Activated naive CD8-positive, alpha-beta T cell treated with anti-CD3 and anti-CD28 coated beads, Interleukin-2, amount 50 U/mL, for 24 hours (primary cell): ENCODE measurements at places on chromosomes 4 and X.
A peak's percentile ranks its signal among the peaks of the same experiment; 100 is the strongest.

GRCh38 chr4:24112466-24112865 lies 222.6 kb upstream of the PPARGC1A start:
- no peak overlapping the region for H3K27ac ChIP-seq
- no peak overlapping the region for H3K4me3 ChIP-seq
- no peaks in the 10 kb centered on the region for H3K4me1 ChIP-seq
- no peaks in the 10 kb centered on the region for H3K36me3 ChIP-seq

DNA sequence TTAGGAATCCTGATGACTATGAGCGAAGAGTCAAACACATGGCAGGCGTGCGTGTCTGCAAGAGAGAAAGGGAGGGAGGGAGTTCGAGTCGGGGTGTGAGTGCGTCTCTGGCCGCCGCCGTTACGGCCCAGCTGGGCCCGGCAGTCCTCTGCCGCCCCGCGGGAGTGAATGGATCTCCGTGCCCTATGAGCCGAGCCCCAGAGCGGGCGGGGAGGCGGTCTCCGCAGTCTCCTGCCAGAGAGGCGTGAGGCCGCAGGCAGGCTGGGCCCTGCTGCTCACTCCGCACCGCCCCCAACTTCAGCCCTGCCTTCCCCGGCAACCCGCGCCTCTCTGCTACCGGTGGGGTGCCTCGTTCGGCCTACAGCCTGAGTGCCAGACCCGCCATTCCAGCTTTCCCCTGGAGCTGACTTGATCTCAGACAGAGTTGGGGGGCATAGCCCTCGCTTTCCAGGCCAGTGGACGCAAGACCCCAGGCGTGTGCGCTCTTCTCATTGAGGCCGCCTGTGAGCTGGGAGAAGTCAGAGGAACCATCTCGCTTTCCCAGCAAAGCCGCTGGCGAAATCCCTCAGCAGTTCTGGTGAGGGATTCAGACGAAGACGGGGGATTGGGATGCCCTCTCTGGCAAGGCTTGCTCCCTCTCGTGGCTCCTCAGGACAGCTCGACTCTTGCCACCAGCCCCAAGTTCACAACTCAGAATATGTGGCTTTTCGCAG lies 1.4 kb downstream of the SLC16A2 start:
- peak overlapping the region; percentile 76 for H3K4me3 ChIP-seq
- H3K4me1 ChIP-seq, result peaks cover 12% of the 10 kb centered on the region
- no peak overlapping the region for H3K27ac ChIP-seq
- peak; percentile 20 for DNase-seq

- no peaks in the 10 kb centered on the region for H3K27me3 ChIP-seq
- no peaks in the 10 kb centered on the region for H3K36me3 ChIP-seq
- no peak for DNase-seq
- H3K4me1 ChIP-seq, result no peaks in the 10 kb centered on the region
- H3K27ac ChIP-seq, result no peak overlapping the region
These were observed 704.6 kb downstream of the SMARCA1 start for GRCh38 chrX:128818690-128819089.

GRCh38 chr4:150032541-150032940 lies 45.7 kb upstream of the DCLK2 start:
- H3K27me3 ChIP-seq, result peaks cover 3% of the 10 kb centered on the region
- no peak for DNase-seq
- no peaks in the 10 kb centered on the region for H3K4me1 ChIP-seq
- no peaks in the 10 kb centered on the region for H3K36me3 ChIP-seq
- no peak overlapping the region for H3K27ac ChIP-seq

GRCh38 chrX:15310117-15310516 lies 5.3 kb downstream of the ASB11 start:
- H3K27ac ChIP-seq, result no peak overlapping the region
- DNase-seq, result no peak
- H3K4me3 ChIP-seq, result no peak overlapping the region

DNA sequence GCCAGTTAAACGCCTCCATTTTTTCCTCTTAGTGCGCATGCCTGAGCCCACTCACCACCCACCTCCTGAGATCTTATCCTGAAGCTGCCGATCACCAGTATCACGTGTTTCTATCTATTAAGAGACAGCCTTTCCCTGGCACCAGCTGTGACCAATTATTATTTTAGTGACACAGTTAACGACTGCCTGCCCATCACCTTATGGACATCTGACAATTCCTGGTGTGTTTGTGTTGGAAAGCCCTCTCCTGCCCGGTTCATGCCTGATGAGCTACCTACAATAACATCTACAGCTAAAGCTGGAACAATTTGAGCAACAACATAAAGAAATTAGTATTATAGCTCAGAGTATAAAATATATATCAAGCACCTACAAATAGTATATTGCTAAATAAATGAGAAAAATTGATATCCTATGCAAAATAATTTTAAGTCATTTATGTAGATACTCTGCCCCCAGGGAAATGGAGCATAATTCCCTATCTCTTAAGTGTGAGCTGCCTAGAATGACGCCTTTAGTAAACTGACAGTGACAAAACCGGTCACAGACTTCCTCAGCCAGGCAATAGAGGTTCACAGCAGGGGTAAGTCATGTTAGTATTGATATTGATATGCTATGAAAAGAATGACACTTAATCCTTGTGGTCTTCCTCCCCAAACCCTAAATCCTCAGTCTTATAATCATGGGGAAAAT lies 862.2 kb downstream of the TRAM1L1 start:
- H3K27me3 ChIP-seq, result no peaks in the 10 kb centered on the region
- no peak overlapping the region for H3K27ac ChIP-seq
- no peak for DNase-seq
- H3K4me1 ChIP-seq, result no peaks in the 10 kb centered on the region

DNA sequence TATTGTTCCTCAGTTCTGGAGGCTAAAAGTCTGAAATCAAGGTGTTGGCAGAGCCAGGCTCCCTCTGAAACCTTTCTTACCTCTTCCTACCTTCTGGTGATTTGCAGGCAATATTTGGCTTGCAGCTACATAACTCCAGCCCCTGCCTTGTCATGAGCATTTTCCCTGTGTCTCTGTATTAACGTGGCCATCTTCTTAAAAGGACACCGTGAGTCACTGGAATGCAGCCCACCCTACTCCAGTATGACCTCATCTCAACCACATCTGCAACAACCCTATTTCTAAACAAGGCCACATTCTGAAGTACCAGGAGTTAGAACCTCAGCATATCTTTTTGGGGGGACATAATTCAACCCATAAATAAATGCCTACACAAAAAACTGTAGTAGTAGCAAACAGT lies 40.7 kb downstream of the FANCB start:
- H3K27me3 ChIP-seq, result no peaks in the 10 kb centered on the region
- peaks cover 26% of the 10 kb centered on the region for H3K36me3 ChIP-seq
- H3K4me3 ChIP-seq, result no peak overlapping the region
- peaks cover 2% of the 10 kb centered on the region for H3K4me1 ChIP-seq
- no peak for DNase-seq
- no peak overlapping the region for H3K27ac ChIP-seq

DNA sequence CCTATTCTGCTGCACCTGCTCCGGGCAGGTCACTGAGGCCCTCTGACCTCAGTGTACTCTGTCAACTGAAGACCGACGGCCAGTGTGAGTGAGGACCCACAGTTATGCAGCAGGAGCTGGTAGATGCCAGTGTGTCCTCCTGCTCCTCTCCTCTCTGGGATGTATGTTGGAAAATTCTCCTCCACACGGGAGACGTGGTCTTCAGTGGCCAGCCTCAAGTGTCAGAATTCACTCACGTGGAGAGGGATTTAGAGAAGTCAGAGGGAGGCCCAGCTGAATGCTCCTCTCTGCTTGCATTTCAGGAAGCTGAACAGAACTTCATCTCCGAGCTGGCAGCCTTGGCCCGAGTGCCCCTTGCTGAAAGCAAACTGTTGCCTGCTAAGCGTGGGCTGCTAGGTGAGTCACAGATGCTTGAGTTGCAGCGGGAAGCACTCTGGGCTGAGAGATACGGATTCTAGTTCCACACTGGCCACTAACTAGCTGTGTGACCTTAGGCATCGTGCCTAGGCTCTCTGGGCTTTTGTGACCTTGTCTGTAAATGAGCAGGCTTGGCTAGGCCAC lies 83.6 kb downstream of the CRMP1 start:
- DNase-seq, result no peak
- H3K4me3 ChIP-seq, result no peak overlapping the region
- no peak overlapping the region for H3K27ac ChIP-seq
- no peaks in the 10 kb centered on the region for H3K27me3 ChIP-seq
- H3K4me1 ChIP-seq, result no peaks in the 10 kb centered on the region

DNA sequence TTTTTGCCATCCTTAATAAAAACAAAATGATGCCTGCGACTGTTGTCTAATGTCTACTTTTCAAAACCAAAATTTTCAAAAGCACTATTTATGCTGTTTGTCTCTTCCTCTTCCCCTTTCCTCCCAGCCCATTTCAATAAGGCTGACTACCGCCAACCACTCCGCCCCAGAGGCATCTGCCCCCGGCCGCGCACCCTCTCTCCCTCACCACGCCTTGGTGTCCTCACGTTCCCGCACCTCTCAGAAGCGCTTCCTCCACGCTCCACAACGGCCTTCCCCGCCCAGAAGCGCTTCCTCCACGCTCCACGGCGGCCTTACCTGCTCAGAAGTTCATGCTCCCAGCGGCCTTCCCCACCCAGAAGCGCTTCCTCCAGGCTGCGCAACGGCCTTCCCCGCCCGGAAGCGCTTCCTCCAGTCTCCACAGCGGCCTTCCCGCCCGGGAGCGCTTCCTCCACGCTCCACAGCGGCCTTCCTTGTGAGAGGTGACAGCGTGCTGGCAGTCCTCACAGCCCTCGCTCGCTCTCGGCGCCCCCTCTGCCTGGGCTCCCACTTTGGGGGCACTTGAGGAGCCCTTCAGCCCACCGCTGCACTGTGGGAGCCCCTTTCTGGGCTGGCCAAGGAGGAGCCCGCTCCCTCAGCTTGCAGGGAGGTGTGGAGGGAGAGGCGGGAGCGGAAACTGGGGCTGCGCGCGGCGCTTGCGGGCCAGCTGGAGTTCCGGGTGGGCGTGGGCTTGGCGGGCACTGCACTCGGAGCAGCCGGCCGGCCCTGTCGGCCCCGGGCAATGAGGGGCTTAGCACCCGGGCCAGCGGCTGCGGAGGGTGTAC lies 490.4 kb upstream of the ZFP42 start:
- no peak overlapping the region for H3K27ac ChIP-seq
- peak overlapping the region; percentile 52 for H3K4me3 ChIP-seq
- DNase-seq, result no peak
- no peaks in the 10 kb centered on the region for H3K4me1 ChIP-seq
- H3K27me3 ChIP-seq, result no peaks in the 10 kb centered on the region

DNA sequence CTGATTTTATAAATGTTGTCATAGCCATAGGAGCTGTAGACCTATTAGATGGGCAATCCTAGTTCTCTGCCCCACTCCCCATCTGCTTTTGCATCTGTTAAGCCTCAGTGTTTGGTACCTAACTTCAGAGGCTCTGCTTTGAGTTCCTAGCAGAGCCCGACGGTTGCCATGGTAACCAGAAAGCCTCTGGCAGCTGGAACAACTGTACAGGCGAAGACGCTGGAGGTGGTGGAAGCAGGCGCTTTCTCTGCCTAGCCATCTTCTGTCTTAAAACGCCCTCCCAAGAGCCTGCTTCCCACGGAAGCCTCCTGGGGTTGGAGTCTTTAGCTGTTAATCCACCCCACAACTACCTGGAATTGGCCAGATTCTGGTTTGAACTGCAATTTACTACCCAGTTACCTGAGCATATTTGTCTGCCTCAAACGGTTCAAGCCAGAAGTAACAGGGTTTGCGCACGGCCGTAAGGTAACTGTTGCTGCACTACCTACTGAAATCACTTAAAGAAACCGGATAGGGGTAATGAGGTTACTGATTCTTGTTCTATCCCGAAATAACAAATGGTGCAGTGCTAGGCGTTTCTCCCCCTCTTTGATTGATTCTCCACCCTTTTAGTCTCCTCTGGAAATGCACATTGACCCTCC lies 1.0 kb upstream of the GABRG1 start:
- H3K4me3 ChIP-seq, result no peak overlapping the region
- H3K36me3 ChIP-seq, result no peaks in the 10 kb centered on the region
- no peaks in the 10 kb centered on the region for H3K4me1 ChIP-seq
- no peak for DNase-seq
- no peak overlapping the region for H3K27ac ChIP-seq

- H3K4me1 ChIP-seq, result peaks cover 8% of the 10 kb centered on the region
- H3K27me3 ChIP-seq, result peaks cover 5% of the 10 kb centered on the region
- no peak overlapping the region for H3K27ac ChIP-seq
- no peak overlapping the region for H3K4me3 ChIP-seq
These were observed 23.6 kb downstream of the ATP5ME start for GRCh38 chr4:650461-650860.
